ENCODE measurements at places on chromosomes 2 and 18.
A peak's percentile ranks its signal among the peaks of the same experiment; 100 is the strongest.

- no peak for DNase-seq
Measured at GRCh38 chr2:10171006-10171800, 48.7 kb downstream of the RRM2 start.

- DNase-seq, result no peak
Measured at GRCh38 chr2:68272246-68272994, 20.1 kb upstream of the PPP3R1 start.

DNA sequence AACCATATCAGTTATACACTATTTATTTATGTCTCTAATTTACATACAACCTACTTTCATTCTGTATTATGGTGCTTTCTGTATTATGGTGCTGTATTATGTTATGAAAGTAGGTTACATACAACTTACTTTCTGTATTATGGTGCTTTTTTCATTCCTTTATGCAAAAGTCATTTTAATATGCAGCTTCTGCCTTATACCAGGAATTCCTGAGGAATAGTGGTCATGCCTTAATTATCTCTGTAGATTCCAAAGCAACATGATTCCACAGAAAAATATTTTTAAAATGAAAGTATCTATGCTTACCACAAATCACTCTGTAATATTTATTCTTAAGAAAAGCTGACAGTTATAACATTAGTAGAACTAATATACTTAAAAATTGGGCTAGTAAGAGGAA is 922.0 kb upstream of the NRXN1 start:
- no peak for DNase-seq

DNA sequence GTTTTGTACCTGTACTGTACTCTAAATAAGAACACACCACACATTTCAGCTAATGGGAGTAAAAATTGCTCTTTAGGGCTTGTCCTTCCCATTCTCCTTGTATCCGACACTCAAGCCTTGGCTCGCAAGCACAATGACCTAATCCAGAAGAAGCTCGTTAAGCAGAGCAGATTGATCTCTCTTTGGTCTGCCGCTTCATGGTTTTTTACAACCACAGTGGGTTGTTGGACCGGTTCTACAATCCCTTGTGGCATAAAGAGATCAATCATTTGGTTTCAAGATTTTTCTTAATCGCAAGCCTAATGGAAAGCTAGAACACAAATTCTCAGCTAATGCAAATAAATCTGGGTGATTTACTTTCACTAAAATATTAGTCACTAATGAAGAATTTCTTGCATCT is 662.1 kb downstream of the LRP1B start:
- no peak for DNase-seq

- no peak for DNase-seq
Measured at GRCh38 chr18:27378431-27379095, 193.5 kb upstream of the CHST9 start.

DNA sequence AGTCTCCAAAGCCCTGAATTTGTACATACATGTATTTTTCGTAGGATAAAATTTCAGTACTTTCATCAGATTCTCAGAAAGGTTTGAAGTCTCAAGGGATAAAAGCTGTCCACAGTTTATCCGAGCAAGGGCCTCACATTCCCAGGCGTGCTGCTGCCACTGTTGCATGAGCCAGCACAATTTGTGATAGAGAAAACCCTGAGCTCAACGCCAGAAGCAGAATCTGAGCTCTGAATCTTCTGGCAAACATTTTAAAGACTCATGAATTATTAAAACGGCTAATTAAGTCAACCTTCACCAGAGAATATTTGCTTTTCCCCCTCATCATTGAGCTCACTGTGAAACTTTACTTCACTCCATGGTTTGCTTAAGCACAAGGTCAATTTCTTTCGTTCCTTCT is 38.5 kb upstream of the STPG4 start:
- no peak for DNase-seq

GRCh38 chr18:46481048-46481846 is 175.8 kb downstream of the LOXHD1 start:
- DNase-seq, result peak; percentile 19

- DNase-seq, result no peak
Measured at GRCh38 chr18:69957747-69958146, 10.1 kb upstream of the CD226 start.

- DNase-seq, result peak; percentile 22
Measured at GRCh38 chr18:11553098-11553940, 56.1 kb upstream of the SLC35G4 start.

DNA sequence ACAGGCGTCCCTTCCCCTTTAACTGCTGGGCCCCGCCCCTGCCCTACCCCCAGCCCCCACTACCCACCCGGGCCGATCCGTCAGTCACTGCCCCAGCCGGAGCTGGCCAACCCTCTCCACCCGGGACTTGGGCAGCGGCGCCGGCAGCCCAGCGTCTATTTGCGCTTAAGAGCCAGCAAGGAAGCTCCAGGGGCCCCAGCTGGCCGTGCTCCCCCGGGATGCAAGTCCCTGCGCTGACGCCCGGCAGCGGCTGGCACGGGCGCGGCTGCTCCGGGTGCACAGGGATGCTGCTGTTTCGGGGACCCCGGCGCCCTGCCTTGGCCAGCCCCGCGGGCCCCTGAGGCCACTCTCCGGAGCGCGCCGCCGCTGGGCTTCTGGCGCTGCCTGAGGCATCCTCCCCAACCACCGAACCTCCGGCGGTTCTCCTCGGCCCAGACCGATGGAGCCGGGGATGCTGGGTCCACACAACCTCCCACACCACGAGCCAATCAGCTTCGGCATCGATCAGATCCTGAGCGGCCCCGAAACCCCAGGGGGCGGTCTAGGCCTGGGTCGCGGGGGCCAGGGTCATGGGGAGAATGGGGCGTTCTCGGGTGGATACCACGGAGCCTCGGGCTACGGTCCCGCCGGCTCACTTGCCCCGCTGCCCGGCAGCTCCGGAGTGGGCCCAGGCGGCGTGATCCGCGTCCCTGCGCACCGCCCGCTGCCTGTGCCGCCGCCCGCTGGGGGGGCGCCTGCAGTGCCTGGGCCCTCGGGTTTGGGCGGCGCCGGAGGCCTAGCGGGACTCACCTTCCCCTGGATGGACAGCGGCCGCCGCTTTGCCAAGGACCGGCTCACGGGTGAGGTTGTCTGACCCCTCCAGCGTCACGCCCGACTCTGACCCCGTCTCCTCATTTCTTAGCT is at the start of gene TLX2:
TSS of gene TLX2 (plus strand) at position 83 of the 903 bp plus-strand sequence. CDS start at position 440, 357 bp downstream.
- no peak for DNase-seq

DNA sequence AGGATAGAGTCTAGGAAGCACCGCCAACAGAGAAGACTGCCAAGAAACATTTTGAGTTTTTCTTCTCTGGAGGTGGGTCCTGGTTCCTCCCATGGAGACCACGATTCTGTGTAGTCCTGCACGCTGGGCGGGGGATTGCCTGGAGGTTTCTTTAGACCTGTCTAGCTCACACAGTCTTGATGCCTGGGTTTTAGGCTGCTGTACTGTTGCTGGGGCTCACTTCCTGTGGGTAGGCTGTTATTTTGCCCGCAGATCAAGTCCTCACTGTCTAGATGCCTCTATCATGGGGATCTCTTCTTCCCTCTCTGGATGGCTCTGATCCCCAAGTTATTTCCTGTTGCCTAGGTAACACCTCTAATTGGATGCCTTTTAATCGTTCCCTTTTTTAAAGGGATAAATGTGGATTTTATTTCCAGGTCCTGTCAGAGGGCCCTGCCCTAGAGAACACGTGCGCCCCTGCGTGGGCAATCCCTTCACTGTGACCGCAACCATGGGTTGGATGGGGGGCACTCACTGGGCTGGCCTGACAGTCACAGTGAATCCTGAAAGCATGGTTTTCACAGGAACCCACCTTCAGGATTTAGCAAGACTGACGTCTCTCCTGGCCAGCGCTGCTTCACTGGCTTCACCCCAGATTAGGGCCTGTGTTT is 115.7 kb downstream of the MSH2 start:
- no peak for DNase-seq

GRCh38 chr2:11665510-11666362 is 4.3 kb downstream of the NTSR2 start:
- DNase-seq, result no peak

DNA sequence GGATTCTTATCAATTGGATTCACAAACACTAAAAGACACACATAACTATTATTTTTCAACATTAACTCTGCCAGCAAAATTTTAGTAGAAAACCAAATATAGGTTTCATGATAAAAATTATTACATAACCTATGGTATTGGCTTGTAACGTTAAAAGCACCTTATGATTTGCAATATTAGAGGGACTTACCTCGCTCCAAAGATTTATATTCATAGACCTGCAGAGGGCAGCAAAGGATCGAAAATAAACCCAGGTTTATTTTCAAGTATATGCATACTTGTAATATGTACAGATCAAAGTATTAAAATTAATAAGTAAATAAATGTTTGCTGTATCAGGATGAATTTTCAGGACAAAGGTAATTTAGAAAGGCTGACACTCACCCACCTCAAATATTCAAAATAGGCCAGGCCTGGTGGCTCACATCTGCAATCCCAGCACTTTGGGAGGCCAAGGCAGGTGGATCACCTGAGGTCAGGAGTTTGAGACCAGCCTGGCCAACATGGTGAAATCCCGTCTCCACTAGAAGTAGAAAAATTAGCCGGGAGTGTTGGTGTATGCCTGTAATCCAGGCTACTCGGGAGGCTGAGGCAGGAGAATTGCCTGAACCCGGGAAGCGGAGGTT is 45.3 kb downstream of the LRPPRC start:
- no peak for DNase-seq

GRCh38 chr2:207163053-207163755 is 2.5 kb downstream of the KLF7 start:
- DNase-seq, result no peak

DNA sequence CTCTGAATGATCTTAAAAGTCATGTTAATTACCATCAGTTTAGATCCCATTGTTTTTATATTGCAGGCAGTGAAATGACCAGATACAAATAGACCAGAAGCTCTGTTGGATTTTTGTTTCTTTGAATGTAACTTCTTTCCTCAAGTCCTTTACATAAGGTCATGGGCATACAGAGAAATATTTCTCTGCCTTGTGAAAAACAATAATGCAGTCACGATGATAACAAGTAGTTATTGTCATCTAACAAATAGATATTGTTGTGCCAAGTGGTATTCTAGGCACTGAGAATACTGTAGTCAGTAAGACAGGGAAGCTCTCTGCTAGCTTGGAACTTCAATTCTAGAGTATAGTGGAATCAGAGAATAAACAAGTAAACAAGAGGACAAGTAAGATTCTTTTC is 94.7 kb upstream of the BARD1 start:
- no peak for DNase-seq

DNA sequence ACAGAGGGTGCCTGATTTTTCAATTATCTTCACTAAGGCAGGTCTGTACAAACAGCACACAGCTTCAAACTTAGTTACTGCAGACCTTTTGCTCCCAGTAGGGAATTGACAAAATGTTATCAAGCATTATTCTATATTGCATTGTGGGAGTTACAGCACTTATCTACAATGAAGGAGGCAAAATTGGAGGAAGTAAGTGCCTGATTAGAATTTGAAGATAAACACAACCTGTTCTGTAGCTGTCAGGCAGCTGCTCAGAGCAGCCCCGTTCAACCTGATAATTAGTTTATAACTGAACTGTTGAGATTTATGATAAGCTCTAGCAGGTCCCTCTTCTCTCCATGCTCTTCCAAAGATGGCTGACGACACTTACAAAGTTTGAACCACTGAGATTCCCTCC is 364.4 kb upstream of the CYRIA start:
- DNase-seq, result no peak

DNA sequence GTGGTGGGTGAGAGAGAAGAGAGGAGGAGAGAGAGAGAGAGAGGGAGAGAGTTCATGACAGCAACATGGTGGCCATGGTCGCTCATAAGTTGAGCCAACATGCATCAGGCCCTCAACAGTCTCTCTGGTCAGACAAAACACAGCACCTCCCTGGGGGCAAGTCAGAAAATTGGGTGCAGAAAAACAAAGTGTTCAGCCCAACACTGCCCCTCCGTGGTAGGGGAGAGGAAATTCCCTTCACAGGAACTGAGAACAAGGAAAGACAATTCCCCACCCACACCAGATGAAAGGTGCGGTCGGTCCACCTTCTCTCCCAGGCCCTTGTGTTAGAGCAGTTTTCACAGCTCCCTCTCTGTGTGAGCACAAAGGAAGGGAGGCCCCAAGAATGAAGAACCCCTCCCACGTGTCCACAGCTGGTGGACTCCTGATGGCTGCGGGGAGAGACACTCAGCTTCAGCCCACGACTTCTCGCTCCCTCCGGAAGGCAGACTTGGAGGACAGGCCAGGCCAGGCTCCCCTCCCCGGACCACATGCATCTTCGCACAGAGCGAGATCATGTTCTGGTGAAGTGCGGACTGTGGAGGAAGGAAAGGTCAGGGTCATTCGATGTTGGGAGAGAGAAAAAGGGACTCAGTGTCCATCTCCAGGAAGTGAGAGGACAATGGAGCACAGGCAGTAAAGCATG is 181.7 kb downstream of the ANAPC1 start:
- DNase-seq, result peak; percentile 37

GRCh38 chr18:35050705-35051195 is 9.5 kb downstream of the MAPRE2 start:
- no peak for DNase-seq

- DNase-seq, result no peak
Measured at GRCh38 chr18:49201464-49201863, 250.7 kb upstream of the SMAD7 start.

Data from CD8-positive, alpha-beta memory T cell (primary cell).